AML-193 (cell line): ENCODE measurements at places on chromosomes 16 and 17.

DNA sequence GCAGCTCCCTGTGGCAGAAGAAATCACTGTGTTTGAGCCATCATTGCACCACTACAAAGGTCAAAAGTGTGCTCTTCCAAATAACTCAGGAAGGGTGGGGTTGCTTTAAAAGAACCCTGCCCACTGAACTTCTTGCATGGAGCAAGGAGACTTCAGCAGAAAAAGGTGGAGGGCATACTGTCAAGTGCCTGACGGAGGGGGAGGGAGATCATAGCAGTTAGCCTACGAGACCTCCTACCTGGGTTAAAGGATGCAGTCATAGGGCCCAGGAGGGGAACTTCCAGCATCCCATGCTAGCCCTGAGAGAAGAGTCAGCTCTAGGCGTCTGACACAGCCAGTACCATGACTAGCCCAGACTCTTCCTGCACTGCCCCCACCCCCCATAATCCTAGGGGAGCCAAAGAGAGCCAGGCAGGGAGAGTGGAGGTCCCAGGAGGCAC, 45.3 kb upstream of the MSI2 start:
- DNase-seq = no peak

DNA sequence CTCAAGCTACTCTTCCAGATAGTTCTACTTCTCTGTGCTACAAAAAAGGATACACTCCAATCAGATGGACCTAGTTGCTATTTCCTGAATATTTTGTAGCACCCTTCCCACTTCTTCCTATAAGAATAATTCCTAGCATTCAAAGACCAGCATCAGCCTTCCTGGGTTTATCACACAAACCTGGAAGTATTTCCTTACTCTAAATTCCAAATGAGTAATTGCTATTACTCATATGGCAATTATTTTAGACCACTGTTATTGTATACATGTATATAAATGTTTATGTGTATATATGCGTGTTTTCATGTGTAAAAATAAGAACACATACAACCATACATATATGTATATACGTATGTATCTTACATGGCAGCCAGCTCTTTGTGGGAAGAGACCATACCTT, 130.6 kb downstream of the MYO1D start:
- no peak for DNase-seq

GRCh38 chr17:68954146-68954896, 871 bp downstream of the ABCA8 start:
- no peak for DNase-seq

DNA sequence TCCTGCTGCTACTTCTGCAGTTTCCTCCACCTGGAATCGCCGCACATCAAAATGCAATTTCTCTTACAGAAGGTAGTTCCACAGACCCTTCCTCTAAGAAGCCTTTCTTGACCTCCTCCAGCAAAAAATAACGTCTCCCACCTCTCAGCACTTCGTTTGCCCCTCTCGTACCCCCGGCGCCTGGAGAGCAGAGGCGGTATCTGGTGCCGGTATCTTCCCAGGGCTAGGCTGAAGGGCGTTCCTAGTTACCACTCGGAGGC, 482 bp downstream of the DCTPP1 start:
- no peak for DNase-seq

DNA sequence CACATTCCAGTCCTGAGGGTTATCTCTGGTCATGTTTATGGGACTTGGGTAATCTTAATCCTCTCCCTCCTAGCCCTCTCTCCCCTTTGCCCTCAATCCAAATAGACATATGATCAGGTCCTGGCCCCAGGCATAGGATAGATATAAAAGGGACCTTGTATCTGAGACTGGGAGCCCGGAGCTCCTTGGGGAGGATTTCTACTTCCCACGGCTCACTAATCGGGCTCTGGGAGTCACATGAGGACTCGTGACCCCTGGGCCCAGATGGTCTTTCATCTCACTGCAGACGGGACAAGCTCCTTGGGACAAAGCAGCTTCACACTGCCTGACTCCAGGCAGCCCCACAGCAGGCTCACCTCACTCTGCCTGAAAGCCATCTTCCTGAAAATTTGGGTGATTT, 57.8 kb upstream of the LYRM9 start:
- no peak for DNase-seq

DNA sequence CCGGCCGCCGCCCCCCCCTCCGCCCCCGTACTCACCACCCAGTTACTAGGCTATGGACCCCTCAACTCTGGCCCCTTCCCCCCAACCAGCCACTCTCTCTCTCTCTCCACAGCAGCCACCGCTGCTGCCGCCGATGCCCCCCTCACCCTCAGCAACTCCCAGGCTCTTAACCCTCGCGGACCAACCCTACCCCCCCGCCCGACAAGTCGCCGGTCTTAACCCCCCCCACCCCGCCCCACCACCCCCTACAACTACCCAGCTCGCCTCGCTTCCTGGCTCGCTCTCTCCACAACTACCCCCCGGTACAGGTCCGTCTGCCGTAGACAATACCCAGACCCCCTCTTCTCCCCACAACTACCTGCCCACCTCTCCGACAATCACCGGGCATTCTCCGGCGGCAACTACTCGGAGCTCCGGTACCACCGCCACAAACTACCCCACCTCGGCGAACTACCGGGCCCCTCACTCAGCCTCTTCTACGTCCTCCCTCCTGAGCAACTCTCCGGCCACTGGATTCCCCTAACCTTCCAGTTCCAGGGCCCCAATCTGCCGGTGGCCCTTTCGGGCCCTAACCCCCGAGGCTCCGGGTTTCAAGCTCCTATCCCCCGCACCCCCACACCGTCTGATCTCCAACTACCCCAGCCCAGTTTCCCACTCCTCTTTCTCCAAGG, 702 bp downstream of the PHF23 start:
- no peak for DNase-seq

DNA sequence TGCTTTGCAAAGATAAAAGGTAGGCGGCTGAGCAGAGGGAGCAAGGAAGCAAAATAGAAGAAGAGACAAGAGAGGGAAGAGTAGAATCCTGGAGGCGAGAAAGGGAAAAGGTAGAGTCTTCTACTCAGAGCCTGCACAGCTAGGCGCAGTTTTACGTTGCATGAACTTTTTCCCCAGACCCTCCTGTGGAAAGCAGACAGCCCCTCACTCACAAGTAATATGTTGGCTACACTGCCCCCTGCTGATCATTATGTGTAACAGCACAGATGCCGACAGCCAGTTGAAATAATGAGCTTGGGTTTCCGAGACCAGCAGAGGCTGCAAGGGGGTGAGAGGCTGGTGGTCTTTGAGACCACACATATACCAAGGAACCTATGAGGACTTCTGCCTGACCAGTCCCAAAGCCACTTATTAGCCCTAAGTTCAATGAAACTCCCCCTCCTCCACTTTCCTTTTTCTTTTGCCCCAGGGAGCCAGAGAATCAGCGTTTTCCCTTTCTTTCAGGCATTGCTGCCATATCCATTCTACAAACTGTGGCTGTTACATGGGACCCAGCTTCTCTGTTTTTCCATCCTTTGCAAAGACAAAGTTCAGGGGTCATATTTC, 22.5 kb upstream of the CMTR2 start:
- DNase-seq = no peak

DNA sequence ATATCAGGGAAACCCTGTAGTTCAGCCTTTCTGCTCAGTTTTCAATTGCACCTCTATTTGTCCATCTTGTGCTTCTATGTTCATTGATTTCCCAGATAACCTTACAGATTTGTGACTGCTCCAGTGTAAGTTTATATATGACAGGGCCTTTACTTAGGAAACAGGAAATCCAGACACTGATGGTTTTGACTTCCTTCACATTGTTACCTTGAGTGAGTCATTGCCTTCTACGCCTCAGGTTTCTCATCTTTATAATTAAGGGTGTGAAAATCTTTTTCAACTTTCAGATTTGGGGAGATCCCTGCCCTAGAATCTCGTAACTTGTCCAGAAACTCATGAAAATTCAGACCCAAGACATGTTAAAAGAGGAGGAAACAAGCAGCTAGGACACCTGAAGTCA, 342.4 kb upstream of the TBX2 start:
- no peak for DNase-seq

- no peak for DNase-seq
Observed at GRCh38 chr17:79406316-79406715, 204.5 kb downstream of the RBFOX3 start.

DNA sequence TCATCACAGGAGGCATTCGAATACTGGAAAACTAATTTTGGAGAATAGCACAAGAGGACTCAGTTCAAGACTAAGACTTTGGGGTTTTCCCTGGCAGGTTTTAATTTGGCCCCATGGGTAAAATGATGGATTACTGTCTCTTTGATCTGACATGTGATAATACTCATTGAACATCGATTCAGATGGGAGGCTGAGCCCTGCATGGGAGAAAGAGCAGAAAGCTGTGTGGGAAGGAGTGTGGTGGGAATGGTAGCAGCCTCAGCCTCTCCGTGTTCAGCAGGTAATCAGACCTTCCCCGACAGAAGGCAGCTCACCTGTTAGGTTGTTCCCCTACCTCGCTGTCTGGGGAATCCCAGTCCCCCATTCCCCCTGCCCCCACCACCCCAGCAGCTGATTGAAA, 124.7 kb upstream of the TNRC6C start:
- no peak for DNase-seq

GRCh38 chr16:89563639-89564392, 3.3 kb downstream of the RPL13 start:
- no peak for DNase-seq

DNA sequence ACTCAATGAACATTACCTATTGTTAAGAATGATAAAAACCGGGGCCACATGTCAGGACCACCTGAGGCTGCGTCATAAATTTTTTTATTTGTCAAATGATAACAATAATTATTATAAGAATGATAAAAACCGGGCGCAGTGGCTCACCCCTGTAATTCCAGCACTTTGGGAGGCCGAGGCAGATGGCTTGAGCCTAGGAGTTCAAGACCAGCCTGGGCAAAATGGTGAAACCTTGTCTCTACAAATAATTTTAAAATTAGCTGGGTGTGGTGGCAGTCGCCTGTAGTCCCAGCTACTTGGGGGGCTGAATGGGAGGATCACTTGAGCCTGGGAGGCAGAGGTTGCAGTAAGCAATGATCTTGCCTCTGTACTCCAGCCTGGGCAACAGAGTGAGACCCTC, 816 bp upstream of the SHMT1 start:
- no peak for DNase-seq

GRCh38 chr16:59432896-59433295, 698.8 kb upstream of the GOT2 start:
- DNase-seq = no peak

GRCh38 chr16:49800441-49800840, 55.5 kb downstream of the ZNF423 start:
- no peak for DNase-seq

- peak; percentile 51 for DNase-seq
Observed at GRCh38 chr16:29686740-29687332, 7.9 kb downstream of the QPRT start.

DNA sequence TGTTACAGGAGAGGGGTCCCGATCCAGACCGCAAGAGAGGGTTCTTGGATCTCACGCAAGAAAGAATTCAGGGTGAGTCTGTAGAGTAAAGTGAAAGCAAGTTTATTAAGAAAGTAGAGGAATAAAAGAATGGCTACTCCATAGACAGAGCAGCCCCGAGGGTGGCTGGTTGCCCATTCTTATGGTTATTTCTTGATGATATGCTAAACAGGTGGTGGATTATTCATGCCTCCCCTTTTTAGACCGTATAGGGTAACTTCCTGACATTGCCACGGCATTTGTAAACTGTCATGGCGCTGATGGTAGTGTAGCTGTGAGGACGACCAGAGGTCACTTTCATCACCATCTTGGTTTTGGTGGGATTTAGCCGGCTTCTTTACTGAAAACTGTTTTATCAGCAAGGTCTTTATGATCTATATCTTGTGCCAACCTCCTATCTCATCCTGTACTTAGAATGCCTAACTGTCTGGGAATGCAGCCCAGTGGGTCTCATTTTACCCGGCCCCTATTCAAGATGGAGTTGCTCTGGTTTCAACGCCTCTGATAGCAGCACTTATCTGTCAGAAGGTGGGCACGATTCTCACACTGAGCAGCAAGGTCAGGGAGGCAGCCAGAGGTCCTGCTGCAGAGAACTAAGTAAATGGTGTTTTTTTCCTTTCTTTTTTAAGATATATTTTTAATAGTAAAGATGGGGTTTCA, 26.5 kb upstream of the XYLT2 start:
- DNase-seq = no peak

- no peak for DNase-seq
Observed at GRCh38 chr16:69532641-69533455, 32.9 kb upstream of the NFAT5 start.

- no peak for DNase-seq
Observed at GRCh38 chr16:57998992-57999365, 1.5 kb downstream of the ZNF319 start.

GRCh38 chr17:58870747-58871146, 115.1 kb downstream of the PPM1E start:
- DNase-seq = no peak

- DNase-seq = no peak
Observed at GRCh38 chr17:15263206-15263579, 1.9 kb downstream of the PMP22 start.

DNA sequence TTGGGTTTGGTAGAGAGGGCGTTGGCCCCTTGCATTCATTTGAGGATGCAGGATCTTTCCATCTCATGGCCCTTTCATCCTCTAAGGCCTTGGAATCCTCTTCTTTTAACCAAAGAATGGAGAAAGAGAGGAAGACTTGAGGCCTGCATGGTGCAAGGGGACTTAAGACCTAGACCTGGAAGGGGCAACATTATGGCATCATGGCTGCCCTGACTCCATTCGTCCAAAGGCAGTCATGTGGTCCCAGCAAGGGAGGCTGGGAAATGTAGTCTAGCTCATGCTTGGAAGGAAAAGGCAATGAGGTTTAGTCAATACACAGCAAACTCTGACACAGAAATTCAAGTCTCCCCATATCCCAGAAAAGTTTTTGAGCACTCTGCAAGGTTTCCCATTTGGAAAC, 30.7 kb upstream of the CDRT4 start:
- DNase-seq = no peak
